OCI-LY7 (cell line): ENCODE measurements at places on chromosomes 2 and 18. TPM values are rescaled to one million over a fixed set of nuclear protein-coding genes. Genes with fewer than 3 reads are reported as not detected.
A peak's percentile ranks its signal among the peaks of the same experiment; 100 is the strongest.

Gene ACTG2
- not detected in 2 replicates for total RNA-seq

Gene EML6
- 310 and 338 TPM in 2 replicates for total RNA-seq

DNA sequence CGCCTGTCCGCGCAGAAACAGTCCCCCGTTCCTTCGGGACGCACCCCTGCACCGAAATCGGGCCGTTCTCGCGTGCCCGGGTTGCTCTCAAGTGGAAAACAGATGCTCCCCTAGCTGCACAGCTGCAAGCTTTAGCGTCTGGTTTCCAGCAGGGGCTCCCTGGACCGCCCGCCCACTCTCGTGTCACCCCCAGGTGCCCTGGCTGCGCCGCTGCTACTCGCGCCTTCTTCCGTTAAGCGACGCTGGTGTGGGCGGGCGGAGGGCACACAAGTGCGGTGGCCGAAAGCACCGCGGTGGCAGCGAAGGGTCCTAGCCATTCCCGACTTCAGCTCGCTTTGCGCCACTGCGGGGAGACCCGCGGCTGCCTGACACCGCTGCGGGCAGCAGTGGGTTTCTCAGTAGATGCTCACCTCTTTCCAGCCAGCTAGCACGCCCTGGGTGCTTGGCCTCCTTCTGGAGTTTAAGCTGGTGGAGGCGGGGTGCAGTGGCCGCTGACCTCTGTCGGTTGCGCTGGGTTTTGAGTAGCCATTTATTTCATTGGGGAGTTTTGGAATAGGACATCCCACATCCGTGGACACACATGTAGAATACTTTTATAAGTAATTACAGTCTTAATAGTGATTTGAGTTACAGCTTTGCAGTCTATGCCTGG, 806 bp downstream of the ZNF407 start:
- peak; percentile 70 for DNase-seq

DNA sequence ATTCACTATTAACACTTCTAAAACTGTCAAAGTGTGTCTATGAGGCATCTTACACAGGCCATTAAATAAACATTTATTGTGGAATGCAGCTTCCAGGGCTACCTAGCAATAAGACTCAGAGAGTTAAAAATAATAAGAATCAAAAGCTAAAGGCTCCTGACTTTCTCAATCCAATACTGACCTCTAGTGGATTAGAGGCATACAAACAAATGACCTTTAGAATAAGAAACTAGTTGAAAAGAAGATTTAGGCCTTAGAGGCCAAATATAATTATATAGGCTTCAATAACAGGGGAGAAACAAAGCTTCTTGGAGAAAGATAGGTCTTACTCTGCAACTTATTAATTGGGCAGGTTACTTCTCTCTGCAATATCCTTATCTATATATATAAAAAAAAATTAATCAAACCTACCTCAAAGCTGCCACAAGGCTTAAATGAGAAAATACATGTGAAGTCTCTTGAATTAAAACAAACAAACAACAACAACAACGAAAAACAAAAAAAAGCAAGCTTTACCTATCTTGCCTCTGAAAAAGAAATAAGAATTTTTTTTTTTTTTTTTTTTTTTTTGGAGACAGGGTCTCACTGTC, 246.1 kb downstream of the EXOC6B start:
- DNase-seq, result peak; percentile 44

- no peak for DNase-seq
These were observed 1038.6 kb downstream of the SOCS6 start for GRCh38 chr18:71327441-71327840.
